ENCODE measurements at places on chromosomes 12 and 14.

DNA sequence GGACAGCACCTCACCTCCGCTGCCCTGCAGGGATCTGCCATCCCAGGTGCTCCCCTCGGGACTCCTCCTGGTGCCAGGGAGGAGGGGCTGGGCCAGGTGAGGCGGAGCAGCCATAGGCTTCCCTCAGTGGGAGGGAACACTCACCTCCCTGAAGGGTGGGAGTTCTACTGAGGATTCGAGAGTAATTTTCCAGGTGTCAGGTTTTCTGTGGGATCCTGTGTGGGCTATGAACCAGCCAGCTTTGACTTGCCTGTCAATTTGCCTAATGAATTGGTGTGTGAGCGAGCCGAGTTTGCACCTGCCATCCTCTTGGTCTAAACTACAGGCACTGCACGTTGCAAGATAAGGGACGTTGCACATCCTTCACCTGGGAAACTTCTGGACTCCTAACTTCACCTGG is 50.3 kb downstream of the NOC4L start:
- H3K4me1 ChIP-seq = peaks cover 12% of the 10 kb centered on the region
- DNase-seq = no peak
- no peaks in the 10 kb centered on the region for H3K36me3 ChIP-seq
- no peak overlapping the region for H3K27ac ChIP-seq

DNA sequence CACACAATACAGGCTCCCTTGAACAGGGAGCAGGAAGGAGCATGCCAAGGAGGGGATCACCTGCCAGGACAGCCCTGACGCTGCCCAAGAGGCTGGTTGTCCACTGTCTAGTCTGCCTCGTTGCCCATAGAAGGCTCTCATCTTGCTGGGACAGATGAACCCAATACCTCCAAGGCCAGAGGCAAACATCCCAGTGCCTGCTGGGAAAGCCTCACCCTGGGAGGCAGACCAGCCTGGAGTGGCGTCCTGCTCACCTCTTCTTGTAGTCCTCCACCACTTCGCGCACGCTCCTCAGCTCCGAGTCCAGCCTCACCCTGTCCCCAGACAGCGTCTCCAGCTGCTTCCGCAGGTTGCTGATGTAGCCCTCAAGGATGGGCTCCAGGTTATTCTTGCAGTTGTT is 2.4 kb downstream of the KRT73 start:
- no peak overlapping the region for H3K4me3 ChIP-seq
- H3K27me3 ChIP-seq = no peaks in the 10 kb centered on the region
- DNase-seq = no peak
- no peaks in the 10 kb centered on the region for H3K36me3 ChIP-seq
- H3K4me1 ChIP-seq = peaks cover 16% of the 10 kb centered on the region

- peaks cover 18% of the 10 kb centered on the region for H3K4me1 ChIP-seq
- no peaks in the 10 kb centered on the region for H3K36me3 ChIP-seq
- peaks cover 22% of the 10 kb centered on the region for H3K27me3 ChIP-seq
- no peak overlapping the region for H3K27ac ChIP-seq
Measured at GRCh38 chr12:50058743-50059312, 1.4 kb downstream of the ASIC1 start.

GRCh38 chr12:51407604-51408003 is 16.4 kb upstream of the GALNT6 start:
- DNase-seq = no peak
- no peak overlapping the region for H3K4me3 ChIP-seq
- no peaks in the 10 kb centered on the region for H3K36me3 ChIP-seq
- no peak overlapping the region for H3K27ac ChIP-seq
- H3K27me3 ChIP-seq = no peaks in the 10 kb centered on the region

DNA sequence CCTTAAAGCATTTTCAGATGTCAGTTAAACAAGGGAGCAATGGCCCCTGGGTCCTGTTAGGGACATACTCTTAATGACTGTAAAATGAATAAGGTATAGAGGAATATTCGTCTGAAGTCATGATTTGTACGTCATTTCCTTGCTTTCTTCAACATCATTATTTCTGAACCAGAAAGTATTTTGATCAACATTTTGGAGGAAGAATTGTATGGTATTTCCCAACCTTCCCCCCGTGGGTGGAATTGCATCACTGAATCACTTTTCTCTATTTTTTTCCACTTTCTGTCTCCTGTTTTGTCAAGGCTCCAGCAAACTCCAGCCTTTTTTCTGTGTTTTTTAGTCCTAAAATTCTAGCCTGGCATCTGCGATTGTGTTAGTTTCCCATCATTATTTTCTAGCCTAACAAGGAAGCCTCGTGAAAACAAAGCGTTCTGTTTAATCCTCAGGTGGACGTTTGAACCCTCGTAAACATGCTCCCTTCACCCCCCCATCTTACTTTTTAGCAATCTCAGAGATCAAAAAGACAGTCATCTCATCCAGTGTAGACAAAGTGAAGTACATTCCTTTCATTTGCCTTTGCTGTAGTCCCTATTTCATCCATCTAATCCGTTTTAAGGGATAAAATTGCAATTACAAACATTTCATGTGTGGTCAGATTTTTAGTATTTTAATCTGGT is 62.3 kb downstream of the ETV6 start:
- H3K27ac ChIP-seq = no peak overlapping the region
- H3K4me3 ChIP-seq = no peak overlapping the region
- no peak for DNase-seq
- H3K4me1 ChIP-seq = no peaks in the 10 kb centered on the region
- no peaks in the 10 kb centered on the region for H3K36me3 ChIP-seq
- no peaks in the 10 kb centered on the region for H3K27me3 ChIP-seq

Data from effector memory CD4-positive, alpha-beta T cell (primary cell).